ENCODE measurements at places on chromosomes 11 and 22.

DNA sequence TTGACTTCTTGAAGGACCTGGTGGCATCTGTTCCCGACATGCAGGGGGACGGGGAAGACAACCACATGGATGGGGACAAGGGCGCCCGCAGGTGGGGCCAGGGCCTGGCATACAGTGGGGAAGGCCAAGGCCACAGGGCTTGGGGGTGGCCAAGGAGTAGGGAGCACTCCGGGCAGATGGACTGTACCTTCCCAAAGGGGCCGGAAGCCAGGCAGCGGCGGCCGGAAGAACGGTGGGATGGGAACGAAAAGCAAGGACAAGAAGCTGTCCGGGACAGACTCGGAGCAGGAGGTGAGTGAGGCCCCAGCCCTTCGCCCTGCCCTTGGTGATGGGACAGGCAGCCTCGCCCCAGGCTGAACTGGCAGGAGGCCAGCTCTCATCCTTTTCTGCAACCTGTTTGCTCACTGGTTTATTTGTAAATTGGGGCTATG is 1.2 kb downstream of the DRAP1 start:
- DNase-seq: no peak

DNA sequence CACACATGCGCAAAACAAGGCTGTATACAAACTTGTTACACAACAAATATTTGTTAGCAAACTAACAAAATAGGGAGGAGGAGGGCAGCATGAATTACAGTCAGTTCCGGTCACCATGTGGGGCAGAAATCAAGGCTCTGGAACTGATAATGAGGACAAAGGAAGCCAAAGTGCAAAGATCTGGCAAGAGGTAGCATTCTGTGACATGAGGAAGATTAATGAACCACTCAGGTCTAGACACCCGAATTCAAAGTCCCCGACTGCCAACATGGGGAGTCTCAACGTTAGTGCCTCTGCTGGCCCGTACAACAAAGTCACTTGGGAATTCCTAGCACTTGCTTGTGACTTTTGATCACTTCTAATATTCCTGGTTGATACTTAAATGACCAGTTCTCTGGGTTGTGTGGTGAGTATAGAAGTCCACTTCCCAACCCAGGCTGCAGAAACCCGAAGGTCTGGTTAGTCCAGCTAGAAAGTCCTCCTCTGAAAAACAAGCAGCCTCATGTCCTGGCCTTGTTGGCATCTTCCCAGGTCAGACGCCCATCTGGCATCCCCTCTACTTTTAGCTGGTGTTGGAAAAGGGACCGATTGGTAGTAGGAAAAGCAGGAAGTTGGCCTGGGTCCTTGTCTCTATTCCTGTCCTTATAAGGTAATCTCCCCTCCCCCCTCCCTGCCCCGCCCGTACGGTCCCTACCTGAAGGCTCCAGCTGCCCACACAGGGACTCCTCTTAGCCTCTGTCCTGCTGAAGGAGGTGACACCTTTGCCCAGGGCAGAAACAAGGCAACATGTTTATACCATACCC is 1.6 kb downstream of the SUN2 start:
- peak; percentile 54 for DNase-seq

GRCh38 chr22:50548040-50548920 is 2.6 kb downstream of the KLHDC7B start:
- no peak for DNase-seq

GRCh38 chr11:17423533-17424310 is 35.3 kb upstream of the KCNJ11 start:
- no peak for DNase-seq

DNA sequence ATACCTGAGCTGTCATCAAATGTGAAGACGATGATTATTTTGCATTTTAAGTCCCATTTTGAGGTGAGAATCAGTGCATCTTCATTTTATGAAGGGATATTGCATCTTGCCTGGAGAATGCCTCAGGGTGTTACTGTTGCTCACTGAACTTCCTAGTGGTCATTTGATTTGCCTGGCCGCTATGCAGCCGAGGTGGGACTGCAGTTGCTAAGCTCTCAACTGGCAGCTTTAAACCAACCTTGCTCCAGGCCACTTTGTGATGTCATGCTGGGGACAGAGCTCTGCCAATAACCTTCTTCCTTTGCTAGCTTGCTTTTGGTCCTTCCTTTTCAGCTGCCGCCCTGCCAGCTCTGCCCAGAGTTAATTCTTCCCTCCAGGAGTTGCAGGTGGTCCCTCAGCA is 409.4 kb upstream of the B3GAT1 start:
- DNase-seq: no peak
